ENCODE measurements at places on chromosomes 5 and 9.

DNA sequence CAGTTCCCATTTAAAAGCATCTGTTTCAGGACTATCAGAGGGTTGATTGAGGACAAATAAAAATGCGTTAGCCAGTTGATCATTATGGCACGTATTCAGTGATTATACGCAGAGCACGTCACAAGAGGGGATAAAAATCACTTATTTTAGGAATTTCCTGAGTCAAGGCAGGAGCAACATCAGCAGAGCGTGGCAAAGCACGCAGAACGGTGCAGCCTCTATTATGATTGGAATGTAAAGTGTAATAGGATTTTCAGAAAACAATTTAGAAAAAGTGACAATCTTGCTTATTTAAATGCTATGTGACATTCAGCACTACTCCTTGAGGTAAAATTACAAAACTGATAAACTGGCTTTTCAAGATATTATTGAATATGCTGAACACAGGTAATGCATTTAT, 413.6 kb upstream of the DAP start:
- DNase-seq, result no peak

DNA sequence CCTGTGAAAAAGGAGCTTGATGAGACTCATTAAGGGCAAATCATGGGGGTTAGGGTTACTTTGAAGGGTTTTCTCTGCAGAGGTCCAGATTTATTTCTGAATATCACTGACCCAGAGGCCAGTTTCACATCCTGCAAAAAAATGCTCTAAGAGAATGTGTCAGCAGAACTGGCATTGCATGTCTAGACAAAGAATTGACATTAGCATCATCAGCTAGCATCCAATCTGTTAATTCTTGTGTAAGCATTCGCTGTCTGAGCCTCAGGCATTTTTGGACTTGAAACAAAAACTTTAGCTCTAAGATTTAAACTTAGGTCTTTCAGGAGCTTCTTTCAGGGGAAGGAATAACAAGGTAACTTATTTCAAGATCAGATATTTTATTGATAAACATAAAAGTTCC, 187.9 kb upstream of the ELL2 start:
- DNase-seq, result no peak

DNA sequence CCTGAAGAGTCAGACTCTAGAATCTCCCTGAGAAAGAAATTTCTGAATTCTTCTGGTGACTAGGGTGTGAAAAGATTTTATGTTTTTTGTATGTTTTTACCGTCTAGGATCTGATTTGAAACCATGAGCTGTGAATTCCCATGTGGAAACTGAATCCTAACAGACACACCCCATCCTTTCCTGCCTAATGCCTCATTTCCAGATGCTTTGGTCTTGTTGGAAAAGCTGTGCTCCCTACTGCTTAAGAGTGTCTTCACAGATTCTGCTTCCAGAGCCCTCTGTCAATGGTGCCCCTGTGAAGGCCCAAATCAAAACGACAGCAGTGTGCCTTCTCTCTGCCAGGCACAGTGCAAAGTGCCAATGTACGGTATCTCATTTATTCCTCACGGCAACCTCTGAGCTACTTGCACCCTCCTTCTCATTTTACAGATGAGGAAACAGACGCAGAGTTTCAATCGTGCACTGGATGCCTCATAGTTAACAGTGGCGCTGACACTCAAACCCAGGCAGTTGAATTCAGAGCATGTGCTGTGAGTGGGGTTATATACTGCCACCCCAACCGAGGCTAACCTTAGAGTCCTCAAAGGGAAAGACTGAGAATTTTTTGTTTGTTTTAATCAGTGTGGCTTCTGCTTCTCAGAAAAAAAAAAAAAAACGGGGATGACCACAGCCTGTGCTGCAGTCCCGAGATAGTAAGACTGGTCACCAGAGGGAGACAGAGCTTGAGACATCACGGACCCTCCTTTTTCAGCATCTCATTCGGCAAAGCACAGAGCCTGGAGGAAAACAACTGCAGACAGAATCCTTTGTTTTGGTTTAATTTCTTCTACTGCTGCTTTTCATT, 188.4 kb downstream of the SNCAIP start:
- DNase-seq, result peak; percentile 60

DNA sequence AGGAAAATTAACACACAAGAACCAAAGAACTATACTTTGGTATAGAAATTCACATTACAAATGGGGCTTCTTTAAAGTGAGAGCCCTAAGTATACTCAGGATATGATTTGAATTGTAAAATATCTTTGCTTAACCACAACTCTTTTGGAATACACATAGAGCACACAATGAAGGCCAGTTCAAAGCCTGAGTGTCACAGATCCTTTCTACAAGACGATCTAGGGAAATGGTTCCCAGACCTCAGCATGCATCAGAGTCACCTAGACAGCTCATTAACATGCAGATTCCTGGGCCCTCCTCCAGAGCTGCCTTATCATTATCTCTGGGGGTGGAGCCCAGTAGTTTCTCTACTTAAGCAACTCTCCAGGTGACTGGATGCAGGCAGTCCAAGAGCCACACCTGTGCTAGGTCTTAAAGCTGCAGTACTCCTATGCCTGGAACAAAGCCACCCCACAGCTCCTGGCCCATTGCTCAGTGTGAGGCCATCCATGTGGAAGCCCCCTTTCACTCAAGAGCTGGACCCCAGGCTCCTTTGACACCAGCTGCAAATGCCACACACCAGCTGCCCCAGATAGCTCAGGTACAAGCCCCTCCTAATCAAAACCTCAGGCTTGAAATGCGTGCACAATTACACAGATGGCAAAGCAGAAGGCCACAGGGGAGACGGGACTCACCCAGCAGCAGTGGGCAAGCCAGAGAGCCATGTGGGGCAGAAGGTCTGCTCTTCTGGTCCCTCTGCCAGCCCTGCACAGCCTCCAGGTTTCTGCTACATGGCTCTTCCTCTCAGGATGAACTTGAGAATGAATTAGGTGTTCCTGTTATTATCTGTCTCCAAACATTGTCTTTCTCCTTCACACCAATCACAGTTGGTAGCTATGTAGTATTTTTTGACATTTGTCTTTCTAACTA, 106.1 kb downstream of the SH3TC2 start:
- no peak for DNase-seq

GRCh38 chr5:166165596-166165995, 2125.8 kb upstream of the WWC1 start:
- peak; percentile 37 for DNase-seq

DNA sequence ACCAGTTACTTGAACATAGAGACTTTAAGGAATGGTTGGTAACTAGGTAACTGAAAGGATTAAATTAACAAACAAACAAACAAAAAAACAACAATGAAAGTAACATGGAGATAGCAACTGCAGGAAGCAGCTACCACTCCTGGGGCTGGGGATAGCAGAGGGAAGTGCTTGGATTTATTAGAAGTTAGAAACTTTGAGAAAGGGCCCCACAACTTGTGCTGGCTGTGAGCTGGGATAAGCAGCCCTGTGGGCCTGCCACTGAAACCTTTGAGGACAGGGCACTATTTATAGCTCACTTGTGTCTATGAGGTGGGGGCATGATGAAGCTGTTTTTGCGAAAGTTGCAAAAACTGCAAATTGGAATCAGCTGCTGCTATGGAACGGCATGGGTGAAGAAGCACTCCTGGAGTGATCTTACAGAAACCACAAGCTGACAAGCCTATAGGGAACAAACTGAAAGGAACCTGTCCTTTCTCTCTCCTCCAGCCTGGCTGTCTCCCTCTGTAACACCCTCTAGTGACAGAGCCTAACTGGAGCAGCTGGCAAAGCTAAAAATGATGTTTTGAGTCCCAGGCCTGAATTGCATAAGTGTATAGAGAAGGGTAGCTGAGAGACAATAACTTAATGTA, 91.4 kb upstream of the RANBP6 start:
- DNase-seq, result peak; percentile 31

- DNase-seq, result peak; percentile 48
These were observed 593.4 kb upstream of the RGMB start for GRCh38 chr5:98179791-98180755.

DNA sequence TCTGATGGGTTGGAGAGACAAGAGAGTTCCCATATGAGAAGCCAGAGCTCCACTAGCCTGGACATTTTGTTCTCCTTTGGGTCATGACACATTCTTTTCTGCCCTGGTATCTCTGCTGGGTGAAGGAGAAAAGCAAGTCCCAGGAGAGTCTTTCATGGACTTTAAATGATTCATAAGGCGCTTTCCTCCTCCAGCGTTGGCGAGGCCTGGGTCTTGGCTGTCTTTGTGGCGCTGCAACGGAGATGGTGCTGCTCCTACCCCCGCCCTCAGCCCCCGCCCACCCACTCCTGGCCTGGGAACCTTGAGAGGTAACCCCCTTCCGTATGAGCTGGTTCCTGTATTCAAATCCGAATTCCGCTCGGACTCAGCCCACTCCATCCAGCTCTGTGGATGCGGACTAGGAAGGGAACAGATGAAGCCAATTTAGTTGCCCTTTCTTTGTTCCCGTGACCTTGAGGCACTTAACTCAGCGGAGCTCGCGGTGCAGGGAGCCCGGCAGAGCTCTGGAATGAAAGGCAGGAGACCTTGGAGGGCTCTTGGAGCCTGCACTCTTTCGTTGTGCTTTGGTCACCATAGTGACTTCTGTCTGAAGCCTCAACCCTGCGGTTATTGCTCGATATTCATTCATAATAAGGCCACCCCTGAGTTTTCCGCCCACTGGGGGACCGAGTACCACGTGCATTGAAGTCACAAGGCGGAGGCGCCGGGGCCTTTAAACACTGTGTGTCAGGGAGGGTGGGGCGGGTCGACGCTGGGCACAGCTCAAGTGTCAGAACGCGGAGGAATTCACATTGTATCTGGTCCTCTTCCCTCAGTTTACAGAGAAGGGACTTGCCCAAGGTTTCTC, 14.0 kb upstream of the PWWP2A start:
- peak; percentile 53 for DNase-seq

- no peak for DNase-seq
These were observed 83.0 kb downstream of the NTNG2 start for GRCh38 chr9:132244582-132245455.

DNA sequence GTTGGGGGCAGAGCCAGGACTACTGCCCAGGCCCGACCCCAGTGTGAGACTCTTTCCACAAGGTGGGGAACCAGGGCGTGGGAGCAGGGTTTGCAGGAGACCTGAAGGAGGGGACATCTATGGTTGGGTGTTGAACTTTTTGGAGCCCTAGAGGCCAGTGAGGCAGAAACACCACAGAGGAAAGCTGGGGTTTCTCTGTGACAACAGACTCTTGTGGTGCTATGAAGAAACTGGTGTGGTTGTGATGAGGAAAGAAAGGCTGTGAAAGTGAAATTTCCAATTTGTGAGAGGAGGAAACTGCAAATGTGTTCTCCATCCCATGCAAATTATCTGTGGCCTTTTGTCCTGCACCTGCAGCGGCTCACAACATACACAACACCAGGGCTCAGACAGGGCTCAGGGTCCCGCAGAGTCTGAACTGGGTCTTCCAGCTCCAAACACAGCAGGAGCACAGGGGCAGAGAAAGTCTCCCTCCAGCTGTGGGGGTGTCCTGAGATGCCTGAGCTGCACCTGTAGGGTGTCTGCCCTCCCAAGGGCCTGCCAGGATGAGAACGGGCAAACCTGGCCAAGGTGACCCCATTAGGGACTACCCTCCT, 51.4 kb upstream of the GRHPR start:
- no peak for DNase-seq

GRCh38 chr5:157476702-157477408, 16.8 kb downstream of the NIPAL4 start:
- peak; percentile 71 for DNase-seq

DNA sequence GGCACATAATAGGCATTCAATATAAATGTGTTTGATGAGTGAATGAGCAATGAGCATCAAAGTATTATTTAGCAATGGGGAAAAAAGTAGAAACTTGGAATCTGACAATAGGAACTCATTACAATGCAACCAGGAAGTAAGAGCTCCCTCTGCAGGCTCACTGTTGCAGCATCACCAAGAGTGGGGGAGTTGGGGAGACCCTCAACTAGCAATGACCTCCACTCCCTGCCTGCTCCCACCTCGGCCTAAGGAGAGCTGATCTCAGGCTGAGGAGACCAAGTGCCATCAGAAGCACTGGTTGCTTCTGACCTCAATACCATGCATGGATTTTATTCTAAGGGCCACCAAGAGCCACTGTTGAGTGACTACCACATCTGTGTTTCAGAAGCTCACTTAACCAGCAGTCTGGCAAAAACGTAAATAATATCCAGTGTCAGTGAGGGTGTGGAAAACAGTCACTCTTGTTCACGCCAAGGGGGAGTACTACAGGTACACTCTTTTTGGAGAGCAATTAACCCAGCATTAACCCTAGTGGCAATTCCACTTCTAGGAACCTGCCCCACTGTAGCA, 8.0 kb downstream of the VDAC1 start:
- DNase-seq, result no peak
